Hematopoietic multipotent progenitor cell treated with erythropoietin and hydrocortisone succinate and interleukin-3 and kit ligand, for 6 days (in vitro differentiated cells): ENCODE measurements at places on chromosomes 12 and 14.

DNA sequence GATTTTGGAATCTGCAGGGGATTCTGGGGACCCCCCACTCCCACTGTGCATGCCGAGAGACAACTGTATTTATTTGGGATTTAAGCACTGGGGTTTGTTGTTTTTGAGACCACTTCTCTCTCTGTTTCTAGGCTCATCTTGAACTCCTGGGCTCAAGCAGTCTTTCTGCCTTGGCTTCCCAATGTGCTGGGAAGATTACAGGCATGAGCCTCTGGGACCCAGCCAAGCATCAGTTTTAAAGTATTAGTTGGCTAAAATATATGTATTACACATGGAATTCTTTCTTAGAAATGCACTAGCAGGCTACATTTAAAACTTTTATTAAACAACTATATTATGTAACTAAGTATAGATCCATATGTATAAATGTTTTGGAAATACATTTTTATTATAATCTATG lies 78.3 kb downstream of the AEBP2 start:
- no peak for DNase-seq

DNA sequence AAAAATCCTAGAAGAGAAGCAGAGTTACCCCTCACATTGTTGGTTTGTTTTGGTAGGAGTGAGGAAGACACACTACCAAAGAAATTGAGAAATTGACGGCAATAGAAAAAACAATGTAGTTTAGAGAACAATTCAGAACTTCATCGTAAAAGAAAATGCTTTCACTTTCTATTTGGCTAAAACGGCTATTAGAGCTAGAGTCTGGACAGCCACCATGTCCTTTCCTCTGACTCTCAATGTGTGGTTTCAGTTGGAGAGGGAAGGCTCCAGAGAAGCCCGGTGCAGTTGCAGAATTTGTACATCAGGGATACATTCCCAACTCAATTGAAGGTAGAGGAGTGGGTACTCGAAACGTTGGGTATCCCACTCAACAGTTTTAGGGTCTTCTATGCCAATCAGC lies 535.3 kb downstream of the GALC start:
- DNase-seq: no peak

GRCh38 chr14:97080991-97081390 lies 283.8 kb downstream of the VRK1 start:
- no peak for DNase-seq

DNA sequence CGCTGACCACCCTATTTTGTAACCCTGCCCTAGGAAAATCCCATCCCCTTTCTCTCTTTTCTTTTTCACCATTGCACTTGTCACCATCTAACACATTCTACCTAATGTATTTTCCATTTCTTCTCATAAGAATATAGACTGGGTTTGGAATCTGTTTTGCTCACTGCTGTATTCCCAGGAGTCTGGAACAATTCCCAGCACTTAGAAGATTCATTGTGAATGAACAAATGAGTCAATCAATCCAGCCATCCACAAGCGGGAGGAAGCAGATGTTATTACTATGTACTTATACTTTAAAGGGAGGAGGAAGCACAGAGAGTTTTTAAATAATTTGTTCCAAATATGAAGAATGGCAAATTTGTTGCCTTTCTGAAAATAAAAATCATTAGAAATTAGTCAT lies 142.1 kb downstream of the KIF21A start:
- DNase-seq: no peak

- no peak for DNase-seq
Observed at GRCh38 chr12:64085996-64086395, 136.1 kb downstream of the KICS2 start.

- no peak for DNase-seq
Observed at GRCh38 chr12:132172619-132173018, 28.4 kb downstream of the NOC4L start.
